ENCODE measurements at places on chromosomes 4 and X. TPM values are rescaled to one million over a fixed set of nuclear protein-coding genes. Genes with fewer than 3 reads are reported as not detected.

GRCh38 chr4:100833906-100834305 is 316.1 kb upstream of the EMCN start:
- ATAC-seq: no peak

DNA sequence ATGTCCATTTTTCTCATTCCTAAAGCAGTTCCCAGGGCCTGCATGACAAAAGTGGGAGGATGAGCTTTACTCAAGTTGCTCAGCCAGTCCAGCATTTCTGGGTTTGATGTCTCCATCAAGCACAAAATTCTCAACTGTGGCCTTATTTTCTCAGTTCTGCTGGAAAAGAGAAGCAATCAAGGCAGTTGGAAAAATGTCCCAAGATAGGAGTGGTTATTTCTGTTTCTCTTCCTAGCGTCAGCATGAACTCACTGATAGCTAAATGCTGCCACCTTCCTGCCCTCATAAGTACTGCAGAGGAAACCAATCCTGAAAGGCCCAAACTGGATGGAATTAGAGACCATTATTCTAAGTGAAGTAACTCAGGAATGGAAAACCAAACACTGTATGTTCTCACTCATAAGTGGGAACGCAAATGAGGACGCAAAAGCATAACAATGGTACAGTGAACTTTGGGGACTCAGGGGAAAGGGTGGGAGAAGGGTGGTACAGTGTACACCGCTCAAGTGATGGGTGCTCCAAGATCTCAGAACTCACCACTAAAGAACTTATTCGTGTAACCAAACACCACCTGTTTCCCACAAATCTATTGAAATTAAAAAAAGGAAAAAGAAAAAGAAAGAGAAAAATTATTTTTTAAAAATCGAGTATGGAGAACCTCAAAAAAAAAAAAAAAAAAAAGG is 29.6 kb downstream of the ADH7 start:
- ATAC-seq: peak; percentile 63

- no peak for ATAC-seq
Measured at GRCh38 chr4:55617587-55618197, 18.4 kb downstream of the NMU start.

Gene CYP2U1
- 14.9 TPM for total RNA-seq

DNA sequence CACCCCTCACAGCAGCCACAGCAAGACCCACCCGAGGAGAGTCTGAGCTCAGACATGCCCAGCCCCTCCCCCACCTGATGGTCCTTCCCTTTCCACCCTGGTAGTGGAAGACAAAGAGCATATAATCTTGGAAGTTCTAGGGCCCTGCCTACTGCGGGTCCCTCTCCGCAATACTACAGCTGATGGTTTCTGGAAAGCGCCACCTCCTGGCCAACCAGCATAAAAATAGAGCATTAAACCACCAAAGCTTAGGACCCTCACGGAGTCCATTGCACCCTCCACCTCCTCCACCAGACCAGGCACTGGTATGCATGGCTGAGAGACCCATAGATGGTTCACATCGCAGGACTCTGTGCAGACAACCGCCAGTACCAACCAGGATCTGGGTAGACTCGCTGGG is 78.2 kb downstream of the SH3BGRL start:
- ATAC-seq: no peak

Gene RPS6KA6
- 2.8 TPM for total RNA-seq

Gene ZAR1
- total RNA-seq: not detected

DNA sequence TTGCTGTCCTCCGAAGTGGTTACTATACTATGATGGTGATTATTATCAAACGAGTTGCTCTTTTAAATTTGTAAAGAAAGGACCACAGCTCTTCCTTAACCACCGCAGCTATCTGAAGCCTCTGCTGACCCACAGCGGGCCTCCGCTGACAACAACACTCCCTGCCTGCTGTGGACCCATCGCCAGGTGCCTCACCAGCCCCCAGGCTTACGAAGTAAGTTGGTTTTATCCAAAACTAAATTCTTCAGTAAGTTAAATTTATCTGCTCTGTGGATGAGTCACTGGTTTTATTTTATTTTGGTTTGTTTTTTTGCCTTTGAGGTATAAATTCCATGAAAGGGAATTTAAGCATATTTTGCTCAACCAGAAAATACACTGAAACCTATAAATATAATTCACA is 54.7 kb downstream of the SLC9A6 start:
- no peak for ATAC-seq

Gene GABRG1
- not detected for total RNA-seq

Gene DHRSX
- 17.2 TPM for total RNA-seq

Gene TMSB15B
- 1.4 TPM for total RNA-seq

DNA sequence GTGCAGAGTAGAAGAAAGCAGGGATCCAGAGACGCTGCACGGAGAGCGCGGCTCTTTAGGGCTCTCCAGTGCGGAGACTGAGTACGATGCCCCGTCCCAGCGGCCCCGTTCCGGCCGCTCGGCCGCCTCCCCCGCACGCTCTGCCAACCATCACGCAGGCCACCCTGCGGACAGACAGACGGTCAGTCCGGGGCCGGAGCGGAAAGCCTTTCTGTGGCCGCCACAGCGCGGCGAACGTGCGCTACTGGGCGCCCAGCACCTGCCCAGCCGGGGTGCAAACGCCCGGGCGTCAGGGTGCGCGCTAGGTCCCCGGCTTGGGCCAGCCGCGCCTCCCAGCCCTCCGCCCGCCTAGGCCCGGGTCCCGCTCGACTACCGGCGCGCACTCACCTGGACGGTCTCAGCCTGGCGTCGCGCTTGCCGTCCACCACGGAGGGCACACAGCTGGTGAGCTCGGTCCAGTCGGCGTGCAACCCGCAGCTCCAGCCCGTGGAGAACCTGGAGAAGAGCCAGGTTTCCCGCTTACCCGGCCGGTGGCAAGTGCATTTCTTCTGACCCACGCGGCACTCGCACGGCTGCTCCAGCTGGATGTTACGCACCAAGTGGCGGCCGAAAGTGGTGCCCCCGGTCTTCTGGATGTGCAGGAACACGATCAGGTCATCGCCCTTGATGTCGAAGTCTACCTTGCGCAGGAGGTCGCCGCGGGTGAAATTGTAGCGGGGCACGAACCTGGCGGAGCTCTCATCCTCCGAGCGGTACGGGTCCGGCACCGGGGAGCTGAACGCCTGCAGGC is 1.8 kb downstream of the HS6ST2 start:
- no peak for ATAC-seq

DNA sequence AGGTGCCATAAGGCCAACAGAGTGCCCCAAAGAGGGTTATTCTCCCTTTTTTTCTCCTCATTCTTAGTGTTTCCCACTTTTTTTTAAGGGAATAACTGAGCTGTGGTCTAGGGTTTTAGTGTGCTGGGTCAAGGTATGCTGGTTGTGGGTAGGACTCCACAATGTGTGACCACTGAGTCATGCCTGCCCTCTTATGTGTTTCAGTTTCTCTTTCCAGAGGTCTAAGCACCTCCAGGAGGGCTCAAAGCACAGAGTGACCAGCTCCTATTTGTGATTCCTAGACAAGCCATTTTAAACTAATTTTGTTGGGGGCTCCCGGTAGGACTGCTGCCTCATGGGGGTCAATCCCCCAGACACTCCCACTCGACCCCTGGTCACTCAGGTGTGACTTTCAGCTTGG is 80.5 kb upstream of the GC start:
- ATAC-seq: no peak

DNA sequence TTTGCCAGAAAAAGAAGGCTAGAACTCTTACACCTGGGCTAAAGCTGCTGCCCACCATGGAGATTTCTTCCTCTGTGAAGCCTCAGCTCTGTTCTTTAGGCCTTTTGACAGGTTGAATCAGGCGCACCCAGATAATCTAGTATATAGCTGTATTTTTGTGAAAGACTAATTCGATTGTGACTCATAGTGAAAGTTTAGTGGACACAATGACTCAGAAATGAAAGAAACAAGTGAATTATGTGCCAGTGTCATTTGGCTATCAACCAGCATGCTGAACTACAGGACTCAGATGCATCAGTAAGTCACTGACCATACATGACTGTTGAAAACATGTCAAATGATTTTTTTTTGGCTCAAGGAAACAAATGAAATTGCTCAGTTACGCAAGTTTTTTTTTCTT is 425.4 kb downstream of the SLITRK2 start:
- ATAC-seq: no peak

DNA sequence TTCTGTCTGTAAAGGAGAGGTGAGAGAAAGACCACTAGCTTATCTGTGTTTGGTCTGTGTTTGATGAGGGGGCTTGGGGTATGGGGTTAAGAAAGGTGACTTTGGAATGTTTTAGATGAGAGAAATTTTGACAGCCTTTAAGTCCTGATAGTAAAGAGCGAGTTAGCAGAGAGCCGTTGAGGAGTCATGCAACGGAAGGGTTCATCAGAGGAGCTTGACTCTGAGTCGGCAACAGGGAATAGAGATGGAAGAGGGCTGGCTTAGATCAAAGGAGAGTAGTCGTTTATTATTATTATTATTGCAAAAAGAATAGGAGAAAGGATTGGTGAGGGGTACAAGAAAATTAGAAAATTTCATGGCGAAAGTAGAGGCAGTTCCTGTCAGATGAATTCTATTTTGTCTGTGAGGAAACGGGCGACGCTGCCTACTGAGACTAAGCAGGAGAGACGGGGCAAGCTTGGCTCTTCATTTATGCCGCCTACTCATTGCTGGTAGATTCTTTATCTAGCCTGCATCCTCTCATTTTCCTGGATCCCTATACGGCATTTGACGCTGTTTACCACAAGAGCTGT is 473 bp upstream of the VAMP7 start:
- peak; percentile 12 for ATAC-seq

DNA sequence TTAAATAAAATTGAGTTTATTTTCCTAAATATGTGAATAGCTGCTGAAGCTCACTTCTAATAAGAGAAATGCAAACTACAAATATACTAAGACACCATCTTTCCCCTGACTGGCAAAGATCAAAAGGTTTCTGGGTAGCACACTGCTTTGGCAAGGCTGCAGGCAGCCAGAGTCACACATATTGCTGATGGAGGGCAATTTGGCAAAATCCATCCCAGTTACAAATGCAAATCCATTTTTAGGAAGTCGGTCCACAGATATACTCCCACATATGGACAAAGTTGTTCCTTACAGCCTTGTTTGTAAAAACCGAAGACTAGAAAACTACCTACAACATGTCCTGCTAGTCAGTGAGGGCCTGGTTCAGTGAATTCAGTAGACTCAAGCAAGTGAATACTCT is 12.4 kb downstream of the USP46 start:
- no peak for ATAC-seq

Gene DMD
- total RNA-seq: 142 TPM

DNA sequence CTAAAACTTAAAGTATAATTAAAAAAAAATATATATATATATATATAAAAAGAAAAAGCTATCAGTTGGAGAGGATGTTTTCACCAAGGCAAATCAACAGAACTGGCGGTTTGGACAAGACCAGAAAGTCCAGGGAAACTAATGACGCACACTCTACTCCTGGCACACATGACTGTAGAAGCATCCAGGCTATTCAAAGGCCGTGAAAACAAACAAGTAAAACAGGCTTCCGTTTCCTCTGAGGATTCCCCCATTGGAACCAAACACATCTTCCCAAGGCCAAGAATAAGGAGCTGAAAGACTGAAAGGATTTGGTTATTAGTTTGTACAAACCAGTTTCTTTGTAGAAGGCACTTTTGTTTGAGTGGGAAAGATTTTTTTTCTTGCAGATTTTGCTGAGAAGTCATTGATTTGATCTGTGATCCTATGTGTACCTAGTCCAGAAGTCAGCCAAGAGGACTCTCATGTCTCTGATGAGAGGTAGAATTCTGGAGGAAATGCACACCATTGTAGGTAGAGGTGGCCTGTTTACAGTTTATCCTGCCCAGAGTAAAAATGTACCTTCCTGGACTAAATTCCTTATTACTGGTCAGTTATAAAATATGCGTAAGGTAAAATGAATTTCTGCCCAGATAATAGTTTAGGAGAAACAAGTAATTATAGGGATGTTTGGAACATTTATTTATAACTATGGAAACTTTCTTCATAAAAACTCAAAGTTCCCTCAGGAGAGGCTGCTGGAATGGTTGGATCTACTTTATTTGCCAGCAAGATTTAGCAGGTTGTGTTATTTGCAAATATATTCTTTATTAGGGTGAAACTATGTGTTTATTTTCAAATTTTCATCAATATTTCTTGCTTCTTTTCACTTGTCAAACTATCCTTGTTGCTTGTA is 66.5 kb downstream of the DMP1 start:
- ATAC-seq: peak; percentile 85

DNA sequence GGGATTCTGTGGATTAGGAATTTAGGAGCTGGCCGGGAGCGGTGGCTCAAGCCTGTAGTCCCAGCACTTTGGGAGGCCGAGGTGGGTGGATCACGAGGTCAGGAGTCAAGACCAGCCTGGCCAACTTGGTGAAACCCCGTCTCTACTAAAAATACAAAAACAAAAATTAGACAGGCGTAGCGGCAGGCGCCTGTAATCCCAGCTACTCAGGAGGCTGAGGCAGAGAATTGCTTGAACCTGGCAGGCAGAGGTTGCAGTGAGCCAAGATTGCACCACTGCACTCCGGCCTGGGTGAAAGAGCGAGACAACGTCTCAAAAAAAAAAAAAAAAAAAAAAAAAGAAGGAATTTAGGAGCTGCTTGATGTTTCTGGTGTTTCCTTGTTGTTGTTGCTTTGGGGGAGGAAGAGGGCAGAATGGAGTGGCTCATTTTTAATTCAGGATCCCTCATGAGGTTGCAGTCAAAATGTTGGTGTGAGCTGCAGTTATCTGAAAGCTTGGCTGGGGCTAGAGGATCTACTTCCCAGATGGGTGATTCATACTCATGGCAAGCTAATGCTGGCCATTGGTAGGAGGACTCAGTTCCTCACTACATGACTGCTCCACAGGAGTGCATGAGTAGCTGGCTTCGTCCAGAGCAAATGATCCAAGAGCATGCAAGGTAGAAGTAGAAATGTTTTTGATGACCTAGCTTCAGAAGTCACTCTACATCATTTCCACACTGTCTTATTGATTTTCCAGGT is 26.5 kb upstream of the JADE1 start:
- peak; percentile 56 for ATAC-seq

Gene HPGDS
- total RNA-seq: 2.0 TPM

Gene RAI2
- 30.5 TPM for total RNA-seq

Gene LDB2
- total RNA-seq: 29.6 TPM

- ATAC-seq: peak; percentile 10
Measured at GRCh38 chr4:146134761-146135445, 40.6 kb upstream of the LSM6 start.

DNA sequence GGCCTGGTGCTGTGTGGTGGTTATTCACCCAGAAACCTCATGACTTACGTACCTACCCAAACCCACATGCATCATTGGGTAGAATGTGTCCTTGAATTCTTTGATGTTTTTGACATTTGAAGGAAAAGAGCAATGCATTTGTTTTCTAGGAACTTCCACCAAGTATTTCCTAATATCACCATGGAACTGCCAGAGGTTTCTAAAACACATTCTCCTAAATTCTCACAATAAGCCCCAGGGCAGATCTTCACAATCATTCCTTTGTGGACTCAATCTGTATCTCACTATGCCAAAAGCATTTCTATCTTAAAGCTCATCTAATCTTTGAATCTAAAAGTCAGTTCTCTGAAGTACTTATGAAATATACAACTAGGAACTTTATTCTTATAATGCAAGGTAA is 8.3 kb upstream of the ODAM start:
- no peak for ATAC-seq

Measured in gastroesophageal sphincter (tissue), 4 donors.